ENCODE measurements at places on chromosomes 4 and X.

DNA sequence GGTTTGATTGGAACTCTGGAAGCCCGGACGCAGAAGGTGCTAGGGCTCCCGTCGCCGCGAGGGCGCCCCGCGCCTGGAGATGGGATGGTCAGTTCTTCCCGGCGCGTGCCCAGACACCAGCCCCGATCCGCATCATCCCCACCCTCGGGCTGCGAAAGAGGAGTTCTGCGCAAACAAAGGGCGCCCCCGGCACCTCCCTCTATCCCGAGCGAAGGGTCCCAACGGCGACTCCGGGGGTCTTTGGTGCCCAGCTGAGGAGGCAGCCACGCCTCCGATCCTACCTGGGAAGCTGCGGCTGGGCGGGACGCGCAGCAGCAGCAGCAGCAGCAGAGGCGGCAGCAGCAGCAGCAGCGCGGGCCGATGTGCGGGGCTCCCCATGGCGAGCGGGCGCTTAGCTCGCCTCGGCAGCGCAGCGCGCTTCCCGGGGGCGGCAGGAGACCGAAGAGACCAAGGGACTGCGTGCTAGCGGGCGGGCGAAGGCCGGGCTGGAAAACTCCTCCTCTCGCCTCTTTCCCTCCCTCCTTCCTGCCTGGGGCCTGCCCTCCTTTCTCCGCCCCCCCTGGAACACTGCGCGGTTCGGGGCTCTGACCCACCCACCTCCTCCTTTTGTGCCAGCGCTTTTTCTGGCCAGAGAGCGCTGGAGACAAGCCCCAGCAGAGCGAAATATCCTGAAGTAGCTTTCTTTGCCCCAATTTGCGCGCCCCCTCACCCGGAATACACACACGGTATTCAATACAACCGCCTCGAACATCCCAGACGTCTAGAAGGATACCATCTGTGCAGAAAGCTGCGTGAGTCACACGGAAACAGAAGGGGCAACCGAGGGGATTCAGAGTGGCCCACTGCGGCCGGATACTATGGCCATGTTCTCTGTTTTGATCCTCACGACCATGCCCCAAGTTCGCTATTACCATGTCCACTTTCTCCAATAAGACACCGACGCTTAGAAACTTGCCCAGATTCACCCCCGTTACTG is at the start of gene SRPX:
SRPX (minus strand) TSS at position 457 of the 976 bp plus-strand sequence; CDS start at position 378, 79 bp downstream.
- DNase-seq: no peak

DNA sequence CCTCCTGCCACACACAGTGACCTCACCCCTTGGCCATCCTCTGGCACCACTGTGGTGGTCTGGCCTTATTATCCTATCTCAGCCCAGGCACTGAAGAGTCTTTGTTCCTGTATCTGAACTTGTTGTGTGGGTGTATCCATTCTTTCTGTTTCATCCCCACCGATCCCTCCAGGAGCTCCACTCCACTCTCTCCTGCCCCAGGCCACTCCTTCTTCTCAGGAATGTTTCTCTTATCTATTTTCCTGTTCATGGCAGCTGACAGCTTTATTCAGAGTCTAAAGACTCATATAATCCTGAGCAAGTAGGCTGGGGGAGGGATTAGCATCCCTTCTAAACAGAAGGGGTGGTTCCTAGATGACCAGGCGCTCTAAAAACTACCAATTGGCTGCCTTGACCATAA is 150.0 kb downstream of the ANAPC10 start:
- DNase-seq: no peak

DNA sequence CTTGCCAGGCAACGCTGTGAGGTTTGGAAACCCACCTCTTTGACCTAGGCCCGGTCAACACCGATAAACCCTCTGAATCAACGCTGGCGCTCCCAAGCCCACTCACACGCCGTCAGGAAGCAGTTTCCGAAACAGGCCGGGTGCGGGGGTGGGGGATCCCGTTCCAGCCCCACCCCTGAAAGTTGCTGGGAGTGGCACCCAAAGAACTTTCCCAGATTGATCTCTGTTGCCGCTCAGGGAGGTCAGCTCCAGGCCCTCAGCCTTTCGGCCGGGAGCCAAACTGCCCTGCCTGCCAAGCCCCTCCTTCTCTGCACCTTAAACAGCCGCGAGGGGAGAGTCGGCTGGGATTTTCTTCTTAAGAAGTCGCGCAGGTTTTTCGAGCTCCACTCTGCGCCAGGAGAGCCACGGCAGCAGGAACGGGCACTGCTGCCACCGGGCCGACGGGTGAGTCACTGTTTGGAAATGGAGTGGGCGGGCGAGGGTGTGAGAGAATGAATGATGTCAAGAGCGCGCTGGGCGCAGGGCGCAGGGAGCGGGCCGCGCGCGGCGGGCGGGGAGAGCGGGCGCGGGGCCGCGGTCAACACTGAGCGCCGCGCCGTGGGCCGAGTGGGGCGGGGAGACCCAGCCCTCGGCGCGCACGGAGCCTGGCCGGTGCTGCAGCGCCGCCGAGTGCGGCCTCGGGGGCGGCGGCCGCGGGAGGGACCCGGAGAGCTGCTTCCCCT is at the start of gene SGMS2:
SGMS2 (plus strand) TSS at position 583 of the 722 bp plus-strand sequence. CDS start 70,622 bp downstream, outside the sequence.
- no peak for DNase-seq

GRCh38 chr4:146442801-146443200 is 78.9 kb downstream of the SLC10A7 start:
- no peak for DNase-seq

DNA sequence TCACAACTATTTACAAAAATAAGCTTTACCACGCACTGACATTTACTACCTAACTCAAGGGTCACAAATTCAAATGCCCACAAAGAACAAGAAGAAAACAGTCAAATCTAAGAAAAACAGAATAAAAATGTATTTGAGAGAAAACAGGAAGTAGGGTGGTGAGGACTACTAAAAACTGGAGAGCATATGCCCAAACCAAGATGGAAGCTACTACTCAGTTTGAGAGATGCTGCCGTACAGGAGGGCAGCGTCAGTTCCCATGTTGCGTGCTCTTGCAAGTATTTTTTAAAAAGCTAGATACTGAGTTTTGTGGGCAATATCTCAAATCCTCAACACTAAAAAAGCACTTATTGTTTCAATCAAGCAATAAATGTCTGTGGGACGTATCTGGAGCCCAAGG is 16.2 kb downstream of the HNRNPD start:
- DNase-seq: no peak
